Fibroblast of pulmonary artery (primary cell): ENCODE measurements at places on chromosomes 7 and 10.

DNA sequence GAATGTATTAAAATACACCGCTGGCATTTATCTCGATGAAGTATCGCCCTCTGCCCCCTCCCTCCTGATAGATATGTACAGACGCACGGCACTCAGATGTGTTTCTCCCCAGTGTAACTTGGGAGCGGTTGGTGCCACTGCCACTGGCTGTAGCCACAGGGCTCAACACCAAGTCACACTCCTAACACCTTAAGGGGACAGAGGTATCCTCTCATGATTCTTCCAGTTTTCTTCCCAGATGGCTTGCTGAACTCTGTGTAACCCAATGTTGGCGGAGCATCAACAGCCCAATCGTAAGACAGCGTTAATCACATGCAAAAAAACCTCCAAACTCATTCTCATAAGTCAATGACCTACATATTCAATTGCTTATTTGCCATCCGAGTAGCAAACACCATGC lies 35.5 kb downstream of the CTBP2 start:
- DNase-seq = no peak

DNA sequence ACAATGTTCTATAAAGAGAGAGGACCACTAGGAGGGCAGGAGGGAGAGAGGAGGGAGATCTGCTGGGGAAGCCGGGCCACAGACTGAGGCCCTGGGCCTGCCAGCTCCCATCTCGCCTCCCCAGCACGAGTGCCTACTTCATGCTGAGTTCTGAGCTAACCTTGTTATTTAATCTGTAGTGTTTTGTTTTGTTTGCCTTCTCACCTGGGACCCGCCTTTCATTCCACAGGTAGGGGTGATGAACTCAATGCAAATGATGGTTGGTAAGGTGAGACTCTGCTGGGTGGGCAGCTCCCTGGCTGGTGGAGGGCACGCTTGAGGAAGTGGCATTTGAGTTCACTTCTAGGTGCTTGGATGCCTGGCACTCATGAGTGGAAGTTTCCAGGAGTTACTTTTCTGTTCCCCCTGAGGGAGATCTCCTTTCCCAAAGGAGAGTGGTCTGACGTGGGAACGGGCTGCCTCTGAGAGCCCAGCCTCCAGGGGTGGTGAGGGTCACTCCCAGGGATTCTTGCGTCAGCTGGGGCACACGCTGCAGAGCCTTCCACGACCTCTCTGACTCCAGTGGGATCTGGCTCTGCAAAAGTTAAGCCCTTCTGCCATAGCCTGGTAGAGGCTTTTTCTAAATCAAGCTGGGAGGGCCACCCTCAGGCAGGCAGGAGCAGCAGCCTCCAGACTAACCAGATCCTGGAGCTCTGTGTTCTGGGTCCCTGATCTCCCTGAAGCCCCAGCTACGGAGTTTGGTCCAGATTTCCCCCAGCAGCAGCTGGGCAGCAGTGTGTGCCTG lies 22.4 kb downstream of the UBTD1 start:
- DNase-seq = no peak

DNA sequence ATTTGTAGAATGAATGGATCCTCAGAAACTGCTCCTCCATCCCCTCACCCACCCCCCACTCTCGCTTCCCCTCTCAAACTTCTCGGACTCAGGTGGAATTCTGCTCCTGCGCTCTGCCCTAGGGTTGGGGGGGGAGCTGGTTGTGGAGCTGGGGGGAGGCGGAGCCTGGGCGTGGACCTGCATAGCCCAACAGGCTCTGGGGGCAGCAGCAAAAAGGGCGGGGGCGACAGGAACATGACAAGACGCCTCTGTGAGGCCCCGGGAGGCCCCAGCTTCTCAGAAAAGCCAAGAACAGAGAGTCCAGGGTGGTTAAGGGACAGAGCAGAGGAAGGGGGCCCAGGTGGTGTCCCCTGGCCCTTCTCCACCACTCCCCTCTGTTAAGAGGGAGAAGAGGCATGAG lies 3.5 kb downstream of the TSC22D4 start:
- DNase-seq = no peak

DNA sequence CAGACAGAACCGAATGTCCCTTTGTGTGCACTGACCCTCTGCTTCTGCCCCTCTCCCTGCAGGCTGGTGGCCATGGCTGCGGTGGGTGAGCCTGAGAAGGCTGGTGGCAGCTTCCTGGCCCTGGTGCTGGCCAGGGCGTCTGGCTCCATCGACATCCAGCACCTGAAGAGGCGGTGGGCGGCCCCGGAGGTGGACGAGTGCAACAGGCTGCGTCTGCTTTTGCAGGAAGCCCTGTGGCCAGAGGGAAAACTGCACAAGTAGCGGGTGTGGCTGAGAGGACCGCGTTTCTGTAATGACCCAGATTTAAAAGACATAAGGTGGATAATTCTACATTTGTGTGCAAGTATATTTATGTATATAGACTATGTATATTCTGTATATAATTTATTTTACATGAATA lies 89.2 kb downstream of the DYNC2I1 start:
- no peak for DNase-seq

- no peak for DNase-seq
Measured at GRCh38 chr7:158291998-158292397, 295.6 kb downstream of the PTPRN2 start.

- no peak for DNase-seq
Measured at GRCh38 chr10:70455213-70455630, 13.7 kb upstream of the NODAL start.

- DNase-seq = no peak
Measured at GRCh38 chr7:123581162-123581459, 20.5 kb upstream of the ASB15 start.

DNA sequence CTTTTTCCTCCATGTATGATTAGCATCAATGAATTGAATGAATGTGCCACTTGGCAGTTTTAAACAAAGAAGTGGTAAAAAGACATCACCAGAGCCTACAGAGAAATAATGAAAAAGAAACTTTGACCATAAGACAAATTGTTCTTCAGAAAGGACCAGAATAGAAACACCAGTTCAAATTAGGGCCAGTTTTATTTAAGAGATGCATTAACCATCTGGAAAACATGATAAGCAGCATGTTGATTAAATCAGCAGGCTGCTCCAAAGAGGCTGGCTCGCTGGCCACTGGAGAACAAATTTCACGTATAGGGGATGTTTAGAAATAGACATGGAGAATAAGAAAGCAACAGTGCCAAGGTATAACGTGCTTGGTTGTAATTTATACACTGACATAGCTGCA lies 242.3 kb upstream of the AOAH start:
- no peak for DNase-seq

DNA sequence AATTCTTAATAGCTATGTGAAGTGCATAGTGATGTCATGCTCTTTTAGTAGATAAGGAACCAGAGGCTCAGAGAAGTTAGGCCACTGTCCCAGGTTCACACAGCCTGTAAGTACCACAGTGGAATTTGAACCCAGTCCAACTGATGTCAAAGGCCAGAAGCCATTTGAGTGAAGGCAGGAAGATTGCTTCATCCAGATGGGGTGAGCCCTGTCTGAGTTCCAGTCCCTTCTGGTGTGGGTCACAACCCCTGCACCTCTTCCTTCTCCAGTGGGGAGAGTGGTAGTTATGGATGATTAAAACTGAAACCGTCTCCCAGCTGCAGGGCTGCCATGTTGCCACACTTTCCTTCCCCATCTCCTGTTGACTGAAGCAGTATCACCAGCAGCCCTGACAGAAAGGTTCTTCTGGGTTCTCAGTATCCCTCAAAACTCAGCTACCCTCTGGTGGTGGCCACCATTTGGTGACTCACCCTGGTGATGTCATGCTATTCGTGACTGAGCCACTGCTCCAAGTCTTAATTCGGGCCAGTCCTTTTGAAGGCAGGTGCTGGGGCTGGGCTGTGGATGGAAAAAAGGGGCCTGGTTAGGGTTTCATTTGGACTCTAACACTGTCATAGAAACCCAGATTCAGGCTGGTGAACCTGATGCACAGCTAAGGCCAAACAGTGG lies 1.5 kb upstream of the C10orf95 start:
- DNase-seq = peak; percentile 55
